ENCODE measurements at places on chromosomes 12 and 14.

GRCh38 chr14:23376482-23377197 is at the start of gene CMTM5:
TSS of gene CMTM5 (plus strand) at chr14:23377046. CDS start at chr14:23377252, 206 bp downstream.
- no peak for DNase-seq

DNA sequence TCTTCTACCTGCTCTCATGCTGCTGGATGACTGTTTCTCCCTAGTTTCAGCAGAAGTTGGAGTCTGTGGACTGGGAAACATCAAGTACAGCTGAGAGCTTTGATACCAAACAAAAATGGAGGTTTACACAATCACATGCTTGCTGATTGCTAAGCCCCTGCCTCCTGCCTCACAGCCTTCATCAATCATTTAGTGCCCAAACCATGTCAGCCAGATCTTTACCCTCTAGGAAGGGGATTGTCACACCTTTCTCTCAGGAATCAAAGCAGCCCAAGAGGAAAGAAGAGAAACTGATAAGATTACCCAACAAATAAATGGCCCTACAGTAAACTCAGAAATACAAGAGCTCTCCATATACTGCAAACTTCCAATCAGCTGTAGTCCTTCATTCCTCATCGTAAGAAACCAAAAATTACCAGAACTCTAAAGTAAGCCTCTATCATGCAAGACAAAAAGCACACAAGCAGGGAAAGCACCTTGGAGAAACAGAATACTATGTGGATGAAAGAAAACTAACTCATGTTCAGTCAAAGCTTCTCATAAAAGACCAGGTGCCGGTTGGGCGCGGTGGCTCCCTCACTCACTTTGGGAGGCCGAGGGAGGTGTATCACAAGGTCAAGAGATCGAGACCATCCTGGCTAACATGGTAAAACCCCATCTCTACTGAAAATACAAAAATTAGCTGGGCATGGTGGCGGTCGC is 63.6 kb upstream of the RESF1 start:
- DNase-seq, result no peak

DNA sequence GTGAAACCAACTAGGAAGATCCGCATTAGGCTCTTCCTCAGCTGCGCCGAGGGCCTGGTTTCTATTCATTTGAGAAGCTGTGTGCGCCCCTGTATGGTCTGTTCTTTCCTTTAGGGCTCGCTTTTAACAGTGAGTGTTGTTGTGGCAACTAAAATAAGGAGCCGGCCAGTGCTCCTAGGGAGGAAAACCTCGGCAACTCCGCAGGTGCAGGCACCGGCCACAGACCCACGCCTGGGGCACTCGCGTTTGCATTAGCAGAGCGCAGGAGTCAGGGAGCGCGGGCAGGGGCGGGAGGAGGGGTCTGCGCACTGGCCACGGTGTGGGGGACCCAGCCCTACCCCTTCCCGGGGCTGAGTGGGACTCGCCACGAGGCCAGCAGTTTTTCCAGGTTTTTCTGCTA is 50.5 kb downstream of the STX2 start:
- DNase-seq, result no peak

DNA sequence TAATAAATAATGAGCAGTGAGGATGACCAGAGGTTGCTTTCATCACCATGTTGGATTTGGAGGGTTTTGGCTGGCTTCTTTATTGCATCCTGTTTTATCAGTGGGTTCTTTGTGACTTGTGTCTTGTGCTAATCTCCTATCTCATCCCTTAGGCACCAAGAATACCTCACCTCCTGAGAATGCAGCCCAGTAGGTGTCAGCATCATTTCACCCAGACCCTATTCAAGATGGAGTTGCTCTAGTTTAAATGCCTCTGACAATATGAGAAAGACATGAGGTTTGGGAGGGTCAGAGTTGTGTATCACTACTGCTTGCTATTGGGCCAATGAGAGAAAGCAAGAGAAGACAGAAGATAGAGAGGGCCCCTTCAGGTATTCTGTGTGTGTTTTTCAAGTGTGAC is 592.2 kb downstream of the ETNK1 start:
- DNase-seq, result no peak

DNA sequence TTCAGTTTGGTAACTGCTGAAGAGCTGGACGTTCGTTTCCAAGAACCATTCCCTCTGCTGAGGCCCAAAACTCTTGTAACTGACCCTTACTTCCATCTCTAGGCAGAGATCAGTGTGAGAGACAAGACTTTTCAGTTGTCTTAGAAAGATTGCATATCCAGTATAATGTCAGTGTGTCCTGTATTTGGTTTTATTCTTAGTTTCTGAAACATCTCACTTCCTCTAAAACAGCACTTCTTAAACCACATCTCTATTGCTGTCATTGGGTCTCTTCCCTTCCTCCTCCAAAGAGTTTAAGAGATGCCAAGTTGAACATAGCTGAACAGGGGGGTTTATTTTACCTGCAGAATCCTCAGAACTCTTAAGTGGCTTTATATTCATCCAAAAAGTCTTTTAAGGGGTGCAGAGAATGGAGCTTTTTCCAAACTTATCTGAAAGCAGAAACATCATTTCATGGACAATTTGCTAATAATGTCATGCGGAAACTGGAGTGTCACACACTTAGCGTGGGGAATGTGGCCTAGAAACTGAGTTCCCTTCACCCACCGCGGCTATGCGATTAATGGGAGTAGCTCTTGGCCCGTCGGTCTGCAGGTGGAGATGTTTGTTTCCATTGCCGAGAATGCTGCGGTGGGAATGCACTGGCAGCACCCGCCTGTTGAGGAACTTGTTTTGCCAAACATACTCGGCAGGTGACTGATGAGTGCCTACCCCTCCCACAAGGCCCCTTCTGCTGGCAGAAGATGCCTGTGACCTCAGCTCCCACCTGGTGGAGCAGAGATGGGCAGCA is 148.2 kb downstream of the ADGRD1 start:
- no peak for DNase-seq

- no peak for DNase-seq
Measured at GRCh38 chr12:104105461-104105860, 32.5 kb downstream of the NFYB start.

DNA sequence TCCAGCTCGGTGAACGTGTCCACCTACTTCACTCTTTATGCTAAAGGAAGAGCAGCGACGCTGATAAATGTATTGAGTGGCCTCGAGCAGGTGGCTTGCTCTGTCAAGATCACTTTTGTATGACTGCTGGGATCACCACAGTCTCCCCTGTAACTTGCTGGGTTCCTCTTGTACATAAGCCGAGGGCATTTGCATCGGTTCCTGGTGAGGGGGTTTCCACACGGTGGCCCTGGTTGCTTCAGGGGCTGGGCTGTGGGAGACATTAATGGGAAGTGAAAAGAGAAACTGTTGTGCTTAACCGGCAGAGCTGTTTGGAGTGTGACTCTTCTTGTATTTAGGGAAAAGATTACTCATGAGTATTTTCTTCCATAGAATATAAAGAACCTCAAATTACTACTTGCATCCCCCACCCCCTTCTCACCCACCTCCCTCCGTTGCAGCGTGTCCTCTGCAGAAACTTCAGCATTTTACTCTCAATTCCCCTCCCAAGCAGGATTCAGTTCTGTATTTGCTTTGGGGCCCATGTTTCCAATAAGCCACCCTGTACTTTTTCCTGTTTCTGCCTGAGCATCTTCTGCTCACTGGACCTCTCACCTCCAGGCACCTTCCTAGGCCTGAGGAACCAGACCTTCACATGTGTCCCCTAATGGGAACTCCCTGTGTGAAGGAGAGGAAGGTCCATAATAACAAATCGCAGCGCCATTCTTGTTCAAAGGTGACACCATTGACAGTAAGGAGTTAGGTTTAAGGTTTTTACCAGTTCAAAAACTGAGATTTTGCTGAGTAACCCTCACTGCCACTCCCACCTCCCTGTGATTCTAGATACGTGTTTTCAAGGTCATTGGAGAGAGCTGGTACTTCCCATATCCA is 187.0 kb downstream of the ETV6 start:
- peak; percentile 91 for DNase-seq
